ENCODE measurements at places on chromosomes 2 and 18.

- DNase-seq, result no peak
These were observed 140.7 kb downstream of the ZNF516 start for GRCh38 chr18:76354348-76354747.

DNA sequence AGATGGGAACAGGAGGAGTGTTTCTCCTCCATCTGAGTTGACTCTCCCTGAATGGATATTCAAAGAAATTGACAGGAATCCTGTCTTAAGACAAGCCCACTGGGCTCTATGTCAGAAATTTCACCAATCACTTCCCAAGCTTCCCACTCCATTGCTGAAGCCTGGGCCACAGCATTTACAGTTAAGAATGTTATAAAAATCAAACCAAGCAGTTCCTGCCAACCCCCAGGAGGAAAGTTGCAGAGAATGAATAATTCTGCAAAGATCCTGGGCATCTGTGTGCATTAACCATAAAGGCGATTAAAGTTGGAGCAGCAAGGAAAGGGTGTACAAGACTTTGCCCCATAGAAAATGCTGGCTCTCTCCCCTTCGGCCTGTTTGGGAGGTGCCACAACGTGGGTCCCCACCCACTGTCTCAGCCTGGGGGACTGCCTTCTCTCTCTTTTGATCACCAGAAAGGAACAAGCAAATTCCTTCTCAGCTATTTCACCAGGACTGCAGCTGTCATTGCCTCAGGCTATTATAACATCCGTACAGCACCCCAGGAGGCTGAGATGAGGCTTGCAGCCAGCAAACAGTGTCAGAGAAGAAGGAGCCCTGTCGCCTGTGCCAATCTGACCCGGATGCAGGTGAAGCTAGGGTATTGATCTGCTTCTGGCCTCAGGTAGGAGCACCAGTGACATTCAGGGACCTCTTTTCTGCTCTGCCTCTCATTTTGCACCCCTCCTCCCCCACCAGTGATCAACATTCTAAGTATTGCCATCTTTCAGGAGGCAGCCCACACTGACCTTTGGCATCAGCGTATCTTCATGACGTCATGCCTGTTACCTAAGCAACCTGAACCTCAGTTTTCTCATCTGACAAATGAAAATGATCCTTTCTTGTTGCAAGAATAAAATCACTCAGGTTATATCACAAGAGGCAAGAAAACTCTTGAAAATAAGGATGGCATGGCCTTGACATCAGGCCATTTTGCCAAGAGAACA is 219.0 kb downstream of the SH3BP4 start:
- no peak for DNase-seq

DNA sequence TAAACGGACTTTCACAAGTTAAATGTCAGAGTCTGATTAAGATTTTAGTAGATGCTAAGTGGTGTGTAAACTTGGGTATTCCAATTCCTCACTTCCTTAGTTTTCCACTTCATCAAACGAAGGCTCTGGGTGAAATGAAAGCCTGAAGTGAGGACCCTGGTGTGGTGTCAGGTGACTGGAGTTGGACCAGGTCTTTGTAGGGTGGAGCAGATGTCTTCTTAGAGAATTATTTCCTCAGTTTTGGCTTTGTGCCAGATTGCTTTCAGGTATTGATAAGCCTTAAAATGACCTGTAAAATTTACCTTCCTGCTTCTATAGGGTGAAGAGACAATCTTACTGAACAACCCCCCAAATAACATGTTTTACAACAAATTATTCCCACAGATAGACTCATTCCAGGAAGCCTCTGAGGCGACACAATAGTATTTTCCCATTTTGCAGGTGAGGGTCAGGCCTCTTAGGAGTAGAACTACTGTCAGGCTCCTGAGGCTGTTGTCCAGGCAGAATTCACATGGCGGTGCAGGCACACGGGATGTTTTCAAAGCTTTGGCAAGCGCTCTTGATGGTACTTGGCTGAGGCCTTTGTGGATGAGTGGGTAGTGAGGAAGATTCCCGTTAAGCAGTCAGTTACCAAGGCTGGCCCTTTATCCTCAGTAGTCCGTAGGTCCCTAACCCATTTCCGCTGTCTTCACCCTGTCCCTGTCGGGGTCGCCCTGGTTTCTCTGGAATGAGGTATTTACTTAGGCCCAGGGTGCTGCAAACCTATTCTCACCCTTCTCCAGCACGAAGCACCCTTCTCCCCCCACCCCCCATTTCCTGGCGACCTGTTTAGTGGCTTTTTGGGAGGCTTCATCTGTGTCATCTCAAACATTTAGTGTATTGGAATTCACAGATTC is 6.6 kb downstream of the RPS7 start:
- DNase-seq, result no peak

DNA sequence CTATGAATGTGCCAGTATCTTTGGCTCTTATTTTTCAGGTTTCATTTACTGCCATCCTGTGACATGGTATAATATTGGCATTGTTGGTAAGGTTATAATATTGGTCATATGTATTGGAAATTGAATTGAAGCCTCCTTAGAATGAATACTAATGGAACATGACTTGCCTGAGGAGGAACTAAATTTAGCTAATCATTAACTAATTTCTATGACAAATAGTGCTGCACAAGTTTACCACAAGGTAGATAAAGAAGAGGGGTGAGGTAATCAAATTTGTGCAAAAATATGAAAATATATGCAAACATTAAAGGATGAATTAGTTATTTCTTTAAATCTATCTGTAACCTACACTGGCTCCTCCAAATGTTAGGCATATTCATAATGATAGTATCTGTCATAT is 43.2 kb upstream of the ORC2 start:
- no peak for DNase-seq

GRCh38 chr2:29075894-29076705 is 1.8 kb upstream of the PCARE start:
- DNase-seq, result no peak

DNA sequence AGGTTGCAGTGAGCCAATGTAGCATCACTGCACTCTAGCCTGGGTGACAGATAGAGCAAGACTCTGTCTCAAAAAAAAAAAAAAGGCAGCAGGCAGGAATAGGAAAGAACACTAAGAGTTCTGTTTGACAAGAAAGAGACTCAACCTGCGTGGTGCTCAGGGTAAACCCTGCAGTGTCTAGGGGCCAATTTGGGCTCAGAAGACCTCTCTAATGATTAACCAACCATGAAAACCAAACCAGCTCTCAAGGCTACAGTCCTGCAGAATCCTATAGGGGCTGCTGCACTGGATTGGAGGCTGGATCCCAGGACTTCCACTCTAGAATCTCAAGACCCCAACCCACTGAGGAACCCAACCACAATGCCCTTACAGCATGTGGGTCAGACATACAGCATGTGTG is 2.4 kb downstream of the TRABD2A start:
- no peak for DNase-seq

- DNase-seq, result no peak
These were observed 13.5 kb downstream of the ANKRD12 start for GRCh38 chr18:9150121-9150520.

- DNase-seq, result no peak
These were observed 20.4 kb downstream of the MBP start for GRCh38 chr18:77111951-77112746.

- DNase-seq, result no peak
These were observed 8.5 kb downstream of the IRS1 start for GRCh38 chr2:226791056-226791486.

- DNase-seq, result no peak
These were observed 210.6 kb downstream of the ZNF521 start for GRCh38 chr18:25141399-25141798.

GRCh38 chr2:174778085-174778981 is 14.1 kb upstream of the CHRNA1 start:
- DNase-seq, result peak; percentile 51
